ENCODE measurements at places on chromosomes 3 and 15. TPM values are rescaled to one million over a fixed set of nuclear protein-coding genes. Genes with fewer than 3 reads are reported as not detected.

The FBXW12 gene
- total RNA-seq = not detected

GRCh38 chr3:134807189-134807588 is 12.1 kb downstream of the EPHB1 start:
- no peak overlapping the region for H3K4me3 ChIP-seq
- H3K27me3 ChIP-seq = no peaks in the 10 kb centered on the region
- no peaks in the 10 kb centered on the region for H3K4me1 ChIP-seq
- DNase-seq = no peak

The C3orf49 gene
- total RNA-seq = not detected

DNA sequence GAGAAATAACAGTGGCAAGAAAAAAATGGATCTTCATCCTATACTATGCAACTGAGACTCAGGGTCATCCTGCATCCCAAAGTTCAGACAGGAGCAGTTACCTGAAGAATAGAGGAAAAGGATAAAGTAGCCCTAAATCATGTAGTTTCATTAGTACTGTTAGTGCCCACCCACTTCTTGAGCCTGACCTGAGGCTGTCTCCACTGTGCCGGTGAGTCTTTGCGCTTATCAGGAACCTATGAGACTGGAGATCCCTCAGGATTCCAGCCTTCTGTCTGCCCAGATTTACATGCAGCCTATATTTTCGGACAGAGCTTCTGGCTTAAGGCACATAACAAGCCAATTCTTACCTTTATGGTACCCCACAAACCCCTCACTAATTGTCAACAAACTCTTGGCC is 791.6 kb downstream of the ROBO1 start:
- DNase-seq = no peak
- no peaks in the 10 kb centered on the region for H3K36me3 ChIP-seq

- DNase-seq = no peak
- H3K4me1 ChIP-seq = no peaks in the 10 kb centered on the region
- no peaks in the 10 kb centered on the region for H3K36me3 ChIP-seq
- no peak overlapping the region for H3K4me3 ChIP-seq
- no peaks in the 10 kb centered on the region for H3K27me3 ChIP-seq
Observed at GRCh38 chr3:168714609-168715240, 619.0 kb upstream of the GOLIM4 start.

DNA sequence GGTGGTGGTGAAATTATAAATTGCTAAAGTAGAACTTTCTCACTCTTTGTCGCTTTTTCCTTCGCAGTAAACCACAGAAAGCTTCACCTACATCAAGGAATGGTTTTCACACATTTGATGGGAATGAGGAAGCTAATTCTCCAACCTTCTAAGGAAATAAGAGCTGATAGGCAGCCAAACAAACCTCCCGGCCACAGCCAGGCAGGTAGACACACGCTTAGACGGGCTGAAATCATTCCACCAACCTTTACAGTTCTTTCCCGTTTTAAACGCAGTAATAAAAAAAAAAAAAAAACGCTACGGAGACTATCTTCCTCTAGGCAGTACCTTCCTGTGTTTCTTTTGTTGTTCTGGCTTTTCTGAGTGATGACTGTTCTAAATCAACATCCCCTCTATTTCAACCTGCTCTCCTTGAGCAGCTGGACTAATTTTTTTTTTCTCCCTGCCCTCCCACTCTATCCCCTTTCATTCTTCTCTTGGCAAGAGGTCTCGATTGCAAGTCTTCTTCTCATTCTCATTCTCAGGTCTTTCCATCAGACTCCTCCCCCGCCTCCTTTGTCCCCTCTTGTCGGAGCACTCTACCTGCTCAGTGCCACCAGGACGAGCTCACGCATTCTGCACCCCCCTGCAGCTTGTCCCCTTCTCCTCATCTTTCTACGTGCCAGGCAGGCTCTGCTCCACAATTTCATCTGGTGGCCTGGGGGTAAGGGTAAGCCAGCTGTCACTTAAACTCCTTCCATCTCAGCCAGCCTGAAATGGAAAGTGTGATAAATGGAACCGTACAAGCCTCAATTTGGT is 391.1 kb upstream of the MDFIC2 start:
- H3K27me3 ChIP-seq = peaks cover 2% of the 10 kb centered on the region
- H3K4me1 ChIP-seq = no peaks in the 10 kb centered on the region
- no peak overlapping the region for H3K4me3 ChIP-seq
- no peaks in the 10 kb centered on the region for H3K36me3 ChIP-seq
- DNase-seq = no peak
- H3K27ac ChIP-seq = no peak overlapping the region

GRCh38 chr3:173531602-173532001 is 134.1 kb downstream of the NLGN1 start:
- no peak for DNase-seq
- H3K36me3 ChIP-seq = no peaks in the 10 kb centered on the region
- H3K4me1 ChIP-seq = no peaks in the 10 kb centered on the region
- H3K27ac ChIP-seq = no peak overlapping the region
- no peaks in the 10 kb centered on the region for H3K27me3 ChIP-seq

- no peak overlapping the region for H3K4me3 ChIP-seq
- H3K36me3 ChIP-seq = no peaks in the 10 kb centered on the region
- no peak overlapping the region for H3K27ac ChIP-seq
Observed at GRCh38 chr15:82870727-82871320, 61.4 kb downstream of the WHAMM start.
